MCF 10A (cell line): ENCODE measurements at places on chromosomes 5 and 9.

- no peak for DNase-seq
These were observed 5.2 kb downstream of the SLC31A2 start for GRCh38 chr9:113155911-113156588.

DNA sequence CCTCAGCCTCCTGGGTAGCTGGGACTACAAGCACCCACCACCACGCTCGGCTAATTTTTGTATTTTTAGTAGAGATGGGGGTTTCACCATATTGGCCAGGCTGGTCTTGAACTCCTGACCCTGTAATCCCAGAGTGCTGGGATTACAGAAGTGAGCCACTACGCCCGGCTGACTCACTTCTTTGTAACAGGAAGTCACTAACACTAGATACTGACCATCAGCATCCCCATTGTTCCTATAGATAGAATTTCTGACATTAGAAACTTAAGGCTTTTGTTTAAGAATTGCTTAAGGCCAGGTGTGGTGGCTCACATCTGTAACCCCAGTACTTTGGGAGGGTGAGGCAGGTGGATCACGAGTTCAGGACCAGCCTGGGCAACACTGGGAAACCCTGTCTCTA, 42.2 kb downstream of the LEAP2 start:
- peak; percentile 8 for DNase-seq

GRCh38 chr9:115038178-115038577, 79.8 kb downstream of the TNC start:
- no peak for DNase-seq

GRCh38 chr5:55306641-55307382, 682 bp downstream of the DHX29 start:
- peak; percentile 13 for DNase-seq

GRCh38 chr5:54757541-54757940, 227.9 kb downstream of the ESM1 start:
- no peak for DNase-seq
